ENCODE measurements at places on chromosomes 6 and 20. TPM values are rescaled to one million over a fixed set of nuclear protein-coding genes. Genes with fewer than 3 reads are reported as not detected.

Gene FARS2
- 21.9 TPM for total RNA-seq

Gene VSTM2L
- total RNA-seq, result 0.48 TPM

Gene DEFB132
- total RNA-seq, result not detected

Gene BPIFA3
- not detected for total RNA-seq

Gene FAM184A
- total RNA-seq, result 0.78 TPM

Gene HLA-E
- 142 TPM for total RNA-seq

Gene LPIN3
- total RNA-seq, result 4.5 TPM

Gene BANF2
- total RNA-seq, result not detected

Gene PPP1R16B
- total RNA-seq, result under 0.01 TPM

Gene ZBTB9
- total RNA-seq, result 7.5 TPM

Gene EPHA7
- not detected for total RNA-seq

Gene SLC17A2
- not detected for total RNA-seq

DNA sequence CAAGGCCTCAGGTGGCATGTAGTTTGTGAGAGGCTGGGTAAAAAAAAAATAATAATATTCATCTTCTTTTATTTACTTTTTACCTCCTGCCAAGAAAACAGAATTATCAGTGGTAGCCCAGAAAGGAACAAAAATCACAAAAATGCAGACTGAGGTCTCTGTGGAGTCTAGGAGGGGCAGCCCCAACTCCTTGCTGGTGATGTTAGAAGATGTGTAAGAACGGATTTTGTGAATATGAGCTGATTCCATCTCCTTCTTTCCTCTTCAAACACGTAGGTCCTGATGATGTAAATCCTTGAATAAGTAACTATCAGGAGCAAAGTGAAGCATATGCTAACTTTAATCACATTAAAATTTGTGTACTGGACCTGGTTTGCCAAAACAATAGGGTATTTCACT is 226.8 kb downstream of the EYA4 start:
- DNase-seq, result no peak

GRCh38 chr20:33145521-33145920 is 22.4 kb upstream of the BPIFA2 start:
- no peak for DNase-seq

DNA sequence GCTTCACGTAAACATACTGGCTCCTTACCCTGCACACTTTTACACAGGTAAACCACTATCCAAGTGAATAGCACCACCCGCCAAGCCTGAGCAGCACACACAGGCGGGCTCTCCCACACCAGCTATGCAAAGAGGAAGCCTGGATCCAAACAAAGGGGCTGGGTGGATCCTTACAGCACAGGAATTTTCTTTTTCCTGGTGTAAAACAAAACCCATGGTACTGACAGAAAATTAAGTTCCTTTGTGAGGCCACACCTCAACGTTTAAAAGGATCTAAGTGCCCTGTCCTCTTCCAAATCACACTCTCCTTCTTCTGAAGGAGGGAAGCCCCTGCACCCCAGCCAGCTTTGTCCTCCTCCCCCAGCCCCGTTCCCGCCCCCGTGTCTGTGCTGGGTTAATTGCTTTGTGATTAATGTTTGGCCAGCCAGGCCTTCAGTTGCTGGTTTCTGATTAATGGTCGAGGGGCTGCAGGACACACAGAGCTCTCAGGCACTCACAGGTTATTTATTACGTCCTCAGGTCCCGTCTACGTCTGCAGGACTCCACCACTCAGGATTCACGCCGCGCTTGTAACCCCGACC is 6.1 kb downstream of the DACT2 start:
- no peak for DNase-seq

- DNase-seq, result peak; percentile 60
Measured at GRCh38 chr6:20946022-20946421, 411.8 kb downstream of the CDKAL1 start.

GRCh38 chr6:46808806-46809205 is 15.6 kb downstream of the MEP1A start:
- no peak for DNase-seq

GRCh38 chr20:33883164-33883563 is 72.0 kb downstream of the CHMP4B start:
- DNase-seq, result no peak

DNA sequence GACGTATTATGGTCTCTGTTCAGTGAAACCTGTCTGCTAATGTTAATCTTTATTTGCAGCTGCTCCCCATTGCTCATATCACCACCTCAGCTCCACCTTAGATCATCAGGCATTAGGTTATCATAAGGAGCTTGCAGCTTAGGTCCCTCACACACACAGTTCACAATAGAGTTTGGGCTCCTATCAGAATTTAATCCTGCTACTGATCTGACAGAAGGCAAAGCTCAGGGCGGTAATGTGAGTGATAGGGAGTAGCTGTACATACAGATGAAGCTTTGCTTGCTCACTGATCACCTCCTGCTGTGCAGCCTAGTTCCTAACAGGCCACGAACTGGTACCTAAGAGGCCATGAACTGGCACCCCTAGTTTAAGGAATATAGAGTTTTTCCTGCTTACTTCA is 989.7 kb downstream of the EYS start:
- DNase-seq, result no peak

DNA sequence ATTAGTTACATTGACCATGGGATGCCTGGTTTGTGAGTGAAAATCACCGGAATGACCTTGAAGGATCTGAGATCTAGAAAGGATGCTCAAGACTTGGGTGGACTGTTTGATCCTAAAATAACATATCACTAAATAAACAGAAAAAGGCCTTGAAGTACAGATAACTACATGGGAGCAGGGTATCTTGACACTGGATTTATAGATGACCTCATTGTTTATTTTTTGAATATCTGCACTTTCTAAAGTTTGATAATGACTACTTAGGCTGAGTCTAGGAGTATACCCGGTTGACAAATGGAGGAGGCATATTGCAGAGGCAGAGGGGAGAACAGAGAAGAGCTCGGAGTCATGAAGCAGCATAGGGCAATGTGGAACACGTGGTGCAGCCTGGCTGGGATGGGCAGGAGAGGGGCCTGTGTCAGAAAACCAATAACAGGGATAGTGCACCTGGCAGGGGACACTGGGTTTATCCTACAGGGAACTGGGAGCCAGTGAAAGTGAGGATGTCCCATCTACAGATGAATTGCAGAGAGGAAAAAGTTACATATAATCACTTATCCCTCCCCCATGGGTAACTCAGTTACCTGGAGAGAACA is 50.3 kb downstream of the PLAGL1 start:
- DNase-seq, result no peak

GRCh38 chr6:165976684-165977083 is 191.0 kb downstream of the TBXT start:
- no peak for DNase-seq

GRCh38 chr20:37161830-37162549 is 17.1 kb upstream of the RPN2 start:
- DNase-seq, result no peak

DNA sequence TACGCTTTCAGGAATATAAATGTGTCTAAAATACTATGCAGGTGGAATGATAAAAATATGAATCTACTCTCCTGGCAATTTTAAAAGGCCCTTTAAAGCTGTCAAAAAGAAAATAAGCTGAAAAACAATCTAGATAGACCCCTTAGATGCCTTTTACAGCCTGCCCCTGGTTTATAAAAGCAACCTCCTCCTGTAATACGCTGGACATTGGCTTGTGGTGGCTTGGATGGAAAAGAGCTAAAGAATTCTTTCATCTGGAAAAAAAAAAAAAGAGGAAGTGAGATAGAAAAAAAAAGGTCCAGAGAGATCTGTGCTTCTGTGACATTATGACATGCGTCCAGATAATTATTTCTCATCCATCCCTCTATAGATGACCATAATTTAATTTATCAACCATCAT is 115.9 kb upstream of the NRSN1 start:
- DNase-seq, result no peak

DNA sequence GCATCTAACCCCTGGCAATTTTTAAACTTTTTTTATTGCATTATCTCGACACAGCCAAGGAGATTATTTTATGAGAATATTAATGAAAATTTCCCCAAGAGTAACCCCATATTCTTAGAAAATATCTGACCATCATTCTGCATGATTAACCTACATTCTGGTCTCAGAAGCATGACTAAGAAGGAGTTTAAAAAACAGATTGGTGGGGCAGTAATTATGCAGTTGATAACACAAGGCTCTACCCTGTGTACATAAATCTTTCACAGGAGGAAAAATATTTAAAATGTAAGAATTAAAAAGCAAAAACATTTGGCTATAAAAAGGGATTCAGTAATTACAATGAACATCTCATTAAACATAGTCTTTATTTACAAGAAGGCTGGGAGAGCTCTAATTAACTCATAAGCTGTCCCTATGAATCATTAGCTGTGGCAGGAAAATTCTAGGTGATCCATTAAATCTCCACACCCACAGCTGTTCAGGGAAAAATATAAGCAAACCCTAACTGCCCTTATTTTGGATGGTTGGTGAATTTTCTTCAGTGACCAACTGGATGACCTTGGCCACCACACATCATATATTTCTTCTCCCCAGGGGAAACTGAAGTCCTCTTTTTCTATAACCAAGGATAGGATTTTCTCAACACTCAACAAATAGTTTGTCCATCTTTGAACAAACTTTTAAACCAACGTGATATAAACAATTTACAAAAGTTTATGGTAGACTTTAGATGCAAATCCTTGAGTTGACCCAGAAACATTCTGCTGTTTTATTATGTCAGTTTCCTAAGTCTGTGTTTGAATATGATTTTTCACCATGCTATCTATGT is 59.5 kb downstream of the PDE7B start:
- no peak for DNase-seq

- no peak for DNase-seq
Measured at GRCh38 chr6:87115402-87116135, 20.7 kb upstream of the CGA start.

DNA sequence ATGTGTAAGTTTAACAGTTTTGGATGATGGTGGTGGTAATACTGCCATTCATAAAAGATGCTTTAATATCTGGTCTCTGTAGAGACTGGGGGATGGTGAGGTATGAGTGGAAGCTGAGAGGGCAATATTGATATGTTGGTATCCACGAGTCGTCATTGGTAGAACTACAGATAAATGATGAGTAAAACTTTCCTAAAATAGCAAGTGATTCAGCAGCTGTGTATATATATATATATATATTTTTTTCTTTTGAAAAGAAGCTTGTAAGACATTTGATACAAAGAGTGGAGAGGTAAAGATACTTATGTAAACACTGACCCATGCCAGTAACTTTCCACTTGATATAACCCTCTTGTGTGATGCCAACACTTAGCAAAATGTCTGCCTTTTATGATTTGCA is 41.7 kb upstream of the CITED2 start:
- DNase-seq, result no peak

- no peak for DNase-seq
Measured at GRCh38 chr6:57328074-57328473, 10.6 kb downstream of the PRIM2 start.

GRCh38 chr6:161141173-161141572 is 132.7 kb downstream of the AGPAT4 start:
- DNase-seq, result no peak

- DNase-seq, result no peak
Measured at GRCh38 chr6:74579794-74580193, 626.1 kb downstream of the COL12A1 start.

- DNase-seq, result peak; percentile 72
Measured at GRCh38 chr6:89954721-89955148, 60.5 kb downstream of the GJA10 start.

DNA sequence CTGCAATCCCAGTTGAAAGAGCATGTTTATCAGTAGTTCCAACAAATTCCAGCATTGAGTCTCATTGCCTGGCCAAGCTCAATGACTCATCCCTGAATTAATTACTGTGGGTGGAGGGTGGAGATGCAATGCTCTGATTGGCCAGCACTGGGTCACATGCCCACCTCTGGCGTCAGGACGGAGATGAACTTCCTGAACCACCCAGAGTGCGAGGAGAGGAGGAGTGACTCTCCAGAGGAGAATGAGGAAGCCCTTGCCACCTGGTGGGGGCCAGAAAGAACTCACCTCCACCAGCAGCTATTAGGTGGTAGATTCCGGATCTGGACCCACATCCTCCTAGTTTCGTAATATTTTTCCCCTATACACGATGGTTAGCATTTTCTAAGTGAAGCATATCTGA is 283.9 kb downstream of the TBC1D7 start:
- DNase-seq, result peak; percentile 9

DNA sequence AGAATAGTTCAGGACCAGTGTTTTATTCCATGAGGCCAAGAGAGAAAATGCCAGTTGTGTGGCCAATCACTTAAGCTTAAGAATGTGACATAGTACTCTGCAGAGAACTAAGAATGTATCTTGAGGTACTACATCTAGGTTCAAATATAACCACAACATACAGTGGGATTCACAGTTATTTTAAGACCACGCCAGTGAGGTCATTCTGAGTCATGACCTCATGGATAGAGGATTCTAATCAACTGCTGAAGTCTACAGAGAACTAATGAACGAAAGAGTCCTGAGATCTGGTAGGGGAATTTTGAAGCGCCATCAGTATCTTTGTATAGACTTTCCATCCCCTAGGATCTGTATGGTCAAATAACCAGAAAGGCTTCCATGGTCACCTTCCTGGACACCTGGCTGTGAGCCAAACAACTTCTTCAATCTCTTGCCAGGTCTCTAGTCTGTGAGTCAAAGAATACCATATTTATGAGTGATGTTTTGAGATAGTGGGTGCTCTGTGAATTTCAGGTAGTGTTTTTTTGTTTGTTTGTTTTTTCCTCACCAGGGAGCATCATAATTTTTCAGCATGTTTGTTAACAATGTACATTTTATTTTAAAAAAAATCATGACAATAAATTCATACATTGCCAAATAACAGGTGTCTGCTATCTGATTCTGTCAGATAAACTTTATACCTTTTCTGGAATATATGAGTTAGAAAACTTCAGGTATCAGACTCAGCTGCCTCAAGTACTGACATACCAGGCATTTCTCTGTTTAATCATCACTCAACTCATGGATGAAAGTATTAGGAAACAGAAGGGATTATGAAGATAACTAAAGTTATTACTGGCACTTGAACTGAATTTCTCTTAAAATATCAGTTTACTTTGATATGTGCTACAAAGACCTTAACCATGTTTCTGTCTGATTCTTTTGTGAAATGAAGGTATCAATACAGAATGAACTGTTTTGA is 217.9 kb downstream of the PLCB4 start:
- peak; percentile 71 for DNase-seq

DNA sequence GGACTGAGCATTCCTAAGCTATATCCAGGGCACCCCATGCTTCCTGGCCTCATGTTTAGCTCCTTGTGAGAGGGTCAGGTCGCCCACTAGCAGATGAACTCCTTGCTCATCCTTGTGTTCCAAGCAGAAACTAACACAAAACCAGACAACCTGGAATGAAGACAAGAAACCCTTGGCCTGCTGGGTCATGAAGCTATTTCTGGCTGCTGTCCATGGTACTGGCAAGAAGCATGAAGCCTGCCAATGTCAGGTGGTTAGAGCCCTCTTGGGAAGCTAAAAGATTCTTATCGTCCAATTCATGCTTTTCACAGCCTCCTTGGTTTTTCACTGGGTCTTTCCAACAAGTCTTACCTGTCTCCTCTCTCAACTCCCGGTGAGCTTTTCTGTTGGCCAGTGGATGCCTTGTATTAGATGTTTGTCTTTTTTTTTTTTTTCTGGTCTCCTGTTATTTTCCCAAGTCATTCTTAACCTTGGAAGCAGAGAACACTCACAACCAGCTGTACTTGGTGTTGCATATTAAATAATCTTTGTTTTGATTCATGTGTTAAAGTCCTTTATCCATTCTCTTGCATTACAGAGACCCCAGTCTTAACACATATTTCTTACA is 180.3 kb downstream of the ANKRD60 start:
- DNase-seq, result peak; percentile 92

- no peak for DNase-seq
Measured at GRCh38 chr6:157063923-157064322, 259.4 kb downstream of the TMEM242 start.

GRCh38 chr6:33945931-33946330 is 142.1 kb upstream of the MLN start:
- no peak for DNase-seq

- DNase-seq, result no peak
Measured at GRCh38 chr6:54519161-54519560, 210.9 kb downstream of the TINAG start.

Measured in RPMI7951 (cell line).